ENCODE measurements at places on chromosomes 3 and 15.

DNA sequence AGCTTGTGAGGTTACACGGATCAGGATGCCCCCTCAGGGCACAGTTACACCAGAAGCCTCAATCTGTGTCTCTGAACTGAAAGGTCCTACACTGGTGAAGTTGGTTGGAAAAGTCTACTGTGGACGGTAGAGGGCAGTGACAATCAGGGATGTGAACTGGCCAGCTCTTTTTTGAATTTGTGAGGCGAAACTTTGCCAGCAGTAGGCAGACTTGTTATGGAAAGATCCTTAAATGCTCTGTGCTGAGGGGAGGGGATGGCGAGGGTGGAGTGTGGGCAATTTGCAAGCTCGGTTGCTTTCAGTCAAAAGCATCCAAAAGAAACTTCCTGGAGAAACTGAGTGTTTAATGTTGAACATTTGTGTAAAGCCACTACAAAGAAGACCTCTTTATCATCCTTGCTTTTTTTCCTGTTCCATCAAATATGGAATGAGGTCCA is 127.4 kb upstream of the ABHD17C start:
- peak; percentile 64 for DNase-seq

- no peak for DNase-seq
These were observed 820.8 kb downstream of the TBL1XR1 start for GRCh38 chr3:176376531-176376930.

DNA sequence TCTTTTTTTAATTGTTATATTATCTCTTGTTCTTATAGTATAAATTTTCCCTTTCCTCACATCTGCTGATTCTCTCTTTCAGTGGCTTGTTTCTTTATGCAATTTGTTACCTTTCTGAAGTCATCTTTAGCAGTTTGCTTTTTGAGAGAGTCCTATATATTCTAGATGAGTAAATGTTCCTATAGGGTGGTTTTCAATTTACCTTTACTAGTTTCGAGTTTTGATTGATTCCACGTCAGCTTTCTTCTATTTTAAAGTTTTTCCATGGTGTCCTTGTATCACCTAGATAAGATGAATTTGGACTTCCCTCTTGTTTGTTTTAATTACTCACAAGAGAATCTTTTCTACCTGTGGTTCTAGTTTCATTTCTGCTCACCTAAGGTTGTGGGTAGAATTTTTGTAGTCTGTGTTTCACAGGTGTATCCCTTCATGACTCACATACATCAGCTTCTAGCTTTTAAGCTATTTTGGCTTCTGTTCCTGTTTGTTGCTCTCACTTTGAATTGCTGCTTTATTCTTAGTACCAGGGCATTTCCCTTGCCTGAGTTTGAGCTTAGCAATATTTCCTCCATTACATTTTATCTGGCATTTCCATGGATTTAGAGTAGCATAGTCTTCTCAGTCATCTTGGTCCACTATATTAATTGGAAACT is 6.4 kb downstream of the TEX9 start:
- no peak for DNase-seq

GRCh38 chr15:43249236-43249635 is 17.5 kb downstream of the TGM5 start:
- no peak for DNase-seq

- no peak for DNase-seq
These were observed 23.5 kb upstream of the INO80 start for GRCh38 chr15:41139619-41140018.

DNA sequence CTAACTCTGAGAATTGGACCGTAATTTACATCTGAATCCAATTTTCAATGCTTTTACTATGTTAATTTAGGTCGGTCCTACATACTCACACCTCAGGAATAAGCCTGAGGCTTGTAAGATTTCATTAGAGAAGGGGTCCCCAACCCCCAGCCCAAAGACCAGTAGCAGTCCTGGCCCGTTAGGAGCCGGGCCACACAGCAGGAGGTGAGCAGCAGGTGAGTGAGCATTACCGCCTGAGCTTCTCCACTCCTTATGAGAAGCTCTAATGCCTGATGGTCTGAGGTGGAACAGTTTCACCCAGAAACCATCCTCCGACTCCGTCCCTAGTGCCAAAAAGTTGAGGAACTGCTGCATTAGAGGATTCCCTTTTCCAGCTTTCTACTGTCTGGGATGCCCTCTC is 757.3 kb downstream of the SI start:
- DNase-seq: no peak

DNA sequence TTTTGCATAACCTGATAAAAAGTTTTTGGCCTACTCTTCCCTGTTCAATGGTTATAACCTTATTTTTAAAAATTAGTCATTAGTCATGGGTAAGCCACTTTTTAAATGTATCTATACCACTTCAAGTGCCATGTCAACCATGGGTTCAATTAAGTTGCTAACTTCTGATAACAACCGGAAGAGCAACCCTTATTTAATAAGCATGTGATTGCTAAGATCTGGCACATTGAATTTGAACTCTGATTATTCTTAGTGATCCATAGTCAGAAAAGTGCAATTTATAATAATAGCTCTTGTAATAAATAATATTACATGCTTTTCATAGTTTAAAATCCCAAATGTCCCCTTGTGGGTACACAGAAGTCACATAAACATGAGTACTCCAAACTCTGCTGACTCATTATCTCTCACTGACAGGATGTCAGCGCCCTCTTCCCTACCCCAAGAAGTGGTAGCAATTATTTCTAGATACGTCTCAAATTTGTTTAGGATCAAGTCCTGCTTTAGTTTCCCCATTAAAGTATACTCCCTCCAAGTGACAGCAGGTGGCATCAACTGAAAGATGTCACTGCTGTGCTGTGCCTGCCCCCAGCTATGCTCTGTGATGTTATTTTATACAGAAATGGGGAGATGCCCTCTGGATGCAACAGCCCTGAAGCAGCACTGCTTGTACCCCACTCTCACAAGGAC is 18.6 kb downstream of the SAMD7 start:
- no peak for DNase-seq

- DNase-seq: no peak
These were observed 11.6 kb downstream of the MYL3 start for GRCh38 chr3:46851364-46852333.

DNA sequence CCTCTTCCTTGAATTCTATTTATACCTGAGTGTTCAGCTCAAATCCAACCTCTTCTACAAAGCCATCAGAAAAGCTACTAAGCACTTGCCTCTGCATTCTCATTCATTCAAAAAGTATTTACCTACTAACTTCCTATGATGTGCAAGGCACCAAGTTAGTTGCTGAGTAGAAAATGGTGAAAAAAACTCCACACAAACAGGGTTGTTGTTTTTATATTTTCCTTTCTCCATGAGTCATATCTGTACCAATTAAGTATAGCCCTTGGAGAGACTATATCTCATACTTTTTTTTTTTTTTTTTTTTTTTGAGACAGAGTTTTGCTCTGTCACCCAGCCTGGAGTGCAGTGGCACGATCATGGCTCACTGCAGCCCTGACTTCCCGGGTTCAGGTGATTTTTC is 67.7 kb downstream of the IGF2BP2 start:
- DNase-seq: no peak
